ENCODE measurements at places on chromosomes 3 and 15.

DNA sequence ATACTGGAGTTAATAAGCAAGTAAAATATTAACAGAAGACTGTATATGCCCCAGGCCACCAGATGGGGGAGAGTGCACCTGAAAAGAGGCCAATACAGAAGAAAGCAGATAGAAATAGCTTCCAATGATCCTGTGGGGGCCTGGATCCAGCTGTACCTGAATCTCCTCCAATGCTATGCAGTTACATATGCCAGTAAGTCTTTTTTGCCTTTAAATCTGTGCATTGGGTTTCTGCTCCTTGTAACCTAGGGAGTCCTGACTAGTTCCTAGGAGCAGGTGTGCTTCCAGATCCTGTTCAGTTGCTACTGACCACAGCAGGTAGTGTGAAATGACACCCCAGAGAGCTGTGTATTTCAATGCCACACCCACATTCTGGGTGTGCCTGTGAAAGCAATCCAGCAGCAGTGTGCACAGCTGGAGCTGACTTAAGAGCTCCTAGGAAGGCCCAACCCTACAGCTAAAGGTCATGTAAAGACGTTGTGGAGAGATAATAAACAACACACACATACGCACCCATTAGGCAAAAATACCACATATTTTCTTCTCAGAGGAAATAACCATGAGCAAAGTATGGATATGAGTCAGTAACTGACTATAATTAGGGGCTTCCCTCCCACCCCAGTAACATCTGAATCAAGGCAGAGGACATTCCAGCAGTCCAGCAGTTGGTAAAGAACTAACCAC is 62.2 kb upstream of the AKAP13 start:
- DNase-seq, result no peak

GRCh38 chr3:154904328-154904727 is 175.8 kb upstream of the MME start:
- no peak for DNase-seq

GRCh38 chr15:38438031-38438986 is 15.6 kb upstream of the FAM98B start:
- no peak for DNase-seq

GRCh38 chr3:66010739-66011655 is 27.7 kb downstream of the MAGI1 start:
- no peak for DNase-seq

- DNase-seq, result no peak
Measured at GRCh38 chr15:50260969-50261496, 4.5 kb downstream of the HDC start.

DNA sequence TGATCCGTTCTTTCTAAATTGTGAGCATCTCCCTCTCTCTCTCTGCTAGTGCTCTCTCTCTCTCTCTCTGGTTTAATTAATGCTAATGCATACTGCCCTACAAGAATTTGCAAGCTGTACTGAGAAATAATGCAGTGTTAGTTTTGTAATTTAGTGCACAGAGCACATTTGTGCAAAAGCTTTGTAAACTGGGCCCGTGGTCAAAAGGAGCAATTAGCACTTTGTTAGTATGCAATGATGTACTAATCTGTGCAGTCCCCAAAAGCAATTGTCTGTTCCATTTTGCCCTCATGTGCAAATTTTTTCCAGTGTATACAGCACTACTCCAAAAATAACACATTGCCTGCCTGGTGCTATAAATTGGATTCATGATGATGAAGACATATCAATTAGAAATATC is 184.6 kb upstream of the CMC1 start:
- DNase-seq, result no peak

DNA sequence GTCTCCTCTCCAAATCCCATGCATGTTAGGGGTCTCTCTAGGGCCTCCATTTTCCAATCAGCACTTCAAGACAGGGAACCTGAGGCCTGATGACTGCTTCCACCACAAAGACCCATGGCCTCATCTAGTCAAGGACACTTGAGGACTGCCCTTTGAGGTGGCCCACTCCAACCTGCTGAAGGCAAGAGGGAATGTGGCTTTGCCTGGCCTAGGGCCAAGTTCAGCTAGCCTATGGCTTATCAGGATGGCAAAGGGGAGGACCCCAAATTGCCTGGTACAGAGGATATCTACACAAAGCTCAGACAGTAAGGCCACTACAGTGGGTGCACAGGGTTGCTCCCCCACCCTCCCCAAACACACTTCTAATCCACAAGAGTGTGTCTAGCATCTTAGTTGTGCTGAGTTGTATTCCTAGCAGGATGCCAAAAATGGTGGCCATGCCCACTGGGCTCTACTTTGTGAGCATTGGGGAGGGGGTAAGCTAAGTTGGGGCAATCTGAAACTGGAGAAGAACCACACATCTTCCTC is 10.0 kb upstream of the GRAMD2A start:
- no peak for DNase-seq

DNA sequence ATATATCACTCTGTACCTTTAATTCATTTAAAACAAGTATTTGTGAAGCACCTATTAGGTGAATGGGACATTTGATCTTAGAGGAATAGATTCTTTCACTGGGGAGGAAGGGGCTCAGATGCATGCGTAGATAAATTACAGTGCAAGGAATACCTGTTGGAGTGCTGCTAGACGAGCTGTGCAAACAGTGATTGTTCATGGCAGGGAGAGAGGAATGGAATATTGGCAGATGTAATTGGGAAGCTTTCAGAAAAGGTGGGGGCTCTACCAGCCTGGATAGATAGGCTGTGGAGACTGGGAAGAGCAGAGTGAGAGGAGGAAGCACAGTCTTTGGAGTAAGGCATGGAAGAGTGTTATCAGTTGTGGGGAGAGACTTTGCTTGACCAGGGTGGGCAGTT is 116.8 kb downstream of the AKAP13 start:
- no peak for DNase-seq

GRCh38 chr3:43378066-43378935 is 92.0 kb downstream of the SNRK start:
- DNase-seq, result peak; percentile 52

DNA sequence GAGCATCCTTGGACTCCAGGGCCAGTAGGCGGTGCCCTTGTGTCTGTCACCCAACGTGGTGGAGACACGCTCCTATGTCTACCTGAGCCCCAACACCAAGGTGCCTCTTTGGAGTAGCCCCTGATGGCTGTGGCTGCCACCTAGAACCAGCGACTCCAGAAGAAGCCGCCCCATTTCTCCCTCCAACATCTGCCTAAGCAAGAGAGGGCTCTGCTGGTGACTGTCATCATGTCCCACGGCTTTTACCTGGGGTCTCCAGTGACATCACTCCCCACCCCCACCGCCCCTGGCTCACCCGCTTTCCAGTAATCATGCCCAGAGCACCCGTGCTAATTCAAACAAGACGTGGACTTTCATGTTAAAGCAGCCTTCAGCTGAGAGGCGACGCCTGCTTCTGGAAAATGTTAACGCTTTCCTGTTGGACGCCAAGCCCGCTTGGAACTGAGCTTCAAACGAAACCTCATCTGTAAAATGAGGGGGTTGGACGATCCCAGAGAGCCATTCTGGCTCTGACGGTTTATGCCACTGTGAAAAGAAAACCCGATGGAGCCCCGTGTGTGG is 57.0 kb downstream of the ISG20 start:
- no peak for DNase-seq

DNA sequence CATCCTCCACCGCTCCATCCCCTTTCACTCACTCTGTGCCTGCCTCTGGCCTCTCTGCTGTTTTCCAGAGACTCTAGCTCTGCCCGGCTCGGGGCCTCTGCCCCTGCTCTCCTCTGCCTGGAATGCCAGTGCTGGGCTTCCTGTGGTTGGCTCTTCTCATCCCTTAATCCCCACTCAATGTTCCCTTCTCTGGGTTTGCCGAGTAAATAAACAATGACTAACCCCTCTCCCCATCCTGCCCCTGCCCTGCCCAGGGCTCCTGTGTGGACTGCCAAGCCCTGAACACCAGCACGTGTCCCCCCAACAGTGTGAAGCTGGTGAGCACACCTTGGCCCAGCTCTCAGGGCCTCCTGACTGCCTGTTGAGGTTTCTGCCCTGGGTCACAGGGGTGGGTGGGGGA is 12.2 kb downstream of the STAB1 start:
- DNase-seq, result no peak

GRCh38 chr3:73114711-73115110 is 53.3 kb downstream of the EBLN2 start:
- DNase-seq, result no peak

DNA sequence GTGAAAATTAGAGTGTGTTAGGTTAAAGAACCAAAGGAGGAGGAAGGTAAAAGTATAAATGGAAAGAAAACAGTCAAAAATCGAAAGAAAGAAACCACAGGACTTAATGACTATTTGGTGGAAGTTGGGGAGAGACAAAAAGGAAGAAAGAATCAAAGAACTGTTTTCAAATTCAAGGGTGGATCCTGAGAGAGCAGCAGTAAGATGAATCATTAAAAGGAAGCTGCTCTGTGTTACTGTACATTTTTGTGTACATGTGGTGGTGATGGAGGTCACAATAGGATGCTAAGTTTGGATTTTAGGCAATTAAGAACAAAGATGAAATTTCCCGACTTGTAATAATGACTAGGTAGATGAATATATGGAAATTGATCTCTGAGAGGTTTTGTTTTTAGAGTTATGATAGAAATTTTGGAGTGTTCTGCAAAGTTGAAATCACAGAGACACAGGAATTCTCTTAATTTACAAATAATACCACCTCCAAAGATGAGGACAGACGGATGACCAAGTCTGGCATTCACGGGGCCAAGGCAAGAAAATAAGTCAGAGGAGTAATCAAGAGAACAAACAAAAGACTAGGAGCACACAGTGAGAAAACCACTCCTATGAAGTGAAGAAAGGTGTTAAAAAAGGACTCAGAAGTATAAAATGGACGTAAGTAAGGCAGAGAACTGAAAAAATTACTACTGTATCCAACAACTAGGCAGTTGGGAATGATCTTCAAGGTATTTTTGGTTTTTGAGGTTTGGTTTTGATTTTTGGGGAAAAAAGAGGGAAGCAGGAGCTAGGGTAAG is 7.1 kb downstream of the DHX36 start:
- no peak for DNase-seq

GRCh38 chr3:180252683-180253082 is 215.9 kb upstream of the PEX5L start:
- DNase-seq, result no peak

DNA sequence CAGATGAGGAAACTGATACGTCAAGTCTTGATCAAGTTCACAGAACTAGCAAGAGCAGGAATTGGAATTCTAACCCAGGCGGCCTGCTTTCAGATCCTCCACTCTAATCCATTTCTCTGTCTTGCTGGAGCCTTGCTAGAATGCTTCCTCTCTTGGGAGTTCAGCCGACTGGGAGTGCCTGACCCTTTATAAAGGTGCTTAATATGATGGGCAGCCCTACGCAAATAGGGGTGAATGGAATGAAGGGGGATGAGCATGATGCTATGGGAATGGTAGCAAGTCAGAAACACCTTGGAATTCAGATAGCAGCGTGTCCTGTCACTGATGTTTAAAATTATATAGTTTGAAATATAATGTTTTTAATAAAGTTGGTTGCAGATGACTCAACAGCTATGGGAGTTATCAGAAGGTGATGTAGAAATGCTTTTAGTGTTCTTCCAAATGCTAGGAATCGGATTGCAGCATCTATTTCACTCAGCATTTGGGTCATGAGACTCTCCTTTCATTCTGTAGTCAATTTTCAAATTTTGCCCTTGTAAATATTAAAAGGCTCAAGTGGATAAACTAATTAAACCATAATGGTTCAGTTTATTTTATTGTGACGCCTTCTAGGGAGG is 150.7 kb downstream of the FNDC3B start:
- DNase-seq, result no peak

DNA sequence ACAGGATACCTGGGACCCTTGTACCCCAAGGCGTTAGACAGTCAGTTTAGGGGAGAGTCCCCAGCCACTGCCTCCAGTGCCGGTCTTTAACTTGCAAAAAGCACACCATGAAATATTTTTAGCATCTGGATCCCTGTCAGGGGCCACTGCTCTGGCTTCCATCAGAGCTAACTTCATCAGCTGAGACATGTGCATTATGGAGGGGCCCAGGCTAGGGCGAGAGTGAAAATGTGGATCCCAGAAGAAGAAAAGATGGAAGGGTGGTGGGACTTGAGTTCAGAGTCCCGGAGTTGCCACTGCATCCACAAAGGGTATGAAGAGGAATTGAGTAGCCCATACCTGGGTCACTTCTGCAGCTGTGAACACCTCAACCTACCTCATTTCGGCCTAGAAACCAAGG is 23.5 kb upstream of the SPATA12 start:
- no peak for DNase-seq

DNA sequence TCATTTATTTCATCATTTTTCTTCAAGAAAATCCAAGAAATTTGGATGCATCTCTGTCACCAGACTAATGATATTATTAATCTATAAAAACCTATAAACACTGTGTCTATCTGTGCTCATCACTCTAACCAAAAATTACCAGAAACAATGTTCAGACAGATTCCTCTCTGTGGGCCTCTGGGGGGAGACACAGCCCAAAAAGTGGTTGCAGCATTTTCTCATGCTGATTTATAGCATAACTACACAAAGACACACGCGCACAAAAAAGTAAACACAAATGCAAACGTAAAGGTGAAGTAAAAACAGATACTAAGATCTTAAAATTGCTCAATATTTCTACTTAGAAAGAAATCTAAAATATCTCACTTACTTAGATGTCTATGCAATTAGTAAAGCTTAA is 976.0 kb downstream of the GBE1 start:
- no peak for DNase-seq

- no peak for DNase-seq
Measured at GRCh38 chr3:7254251-7254650, 393.3 kb downstream of the GRM7 start.

DNA sequence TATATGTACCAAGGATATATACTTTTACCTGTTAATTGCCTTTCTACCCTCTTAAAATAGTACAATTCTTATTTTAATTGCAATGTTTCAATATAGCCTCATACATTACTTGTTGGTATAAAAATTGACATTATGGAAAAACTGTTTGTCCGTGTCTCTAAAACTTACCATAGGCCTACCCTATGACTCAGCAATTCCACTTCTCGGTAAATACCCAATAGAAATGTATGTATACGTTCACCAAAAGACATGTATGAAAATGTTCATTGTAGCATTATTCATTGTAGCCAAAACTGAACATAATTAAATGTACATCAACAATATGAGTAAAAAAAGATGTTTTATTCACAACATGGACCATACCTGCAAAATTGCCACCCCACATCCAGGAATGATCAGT is 679.2 kb upstream of the UBE2E2 start:
- no peak for DNase-seq

DNA sequence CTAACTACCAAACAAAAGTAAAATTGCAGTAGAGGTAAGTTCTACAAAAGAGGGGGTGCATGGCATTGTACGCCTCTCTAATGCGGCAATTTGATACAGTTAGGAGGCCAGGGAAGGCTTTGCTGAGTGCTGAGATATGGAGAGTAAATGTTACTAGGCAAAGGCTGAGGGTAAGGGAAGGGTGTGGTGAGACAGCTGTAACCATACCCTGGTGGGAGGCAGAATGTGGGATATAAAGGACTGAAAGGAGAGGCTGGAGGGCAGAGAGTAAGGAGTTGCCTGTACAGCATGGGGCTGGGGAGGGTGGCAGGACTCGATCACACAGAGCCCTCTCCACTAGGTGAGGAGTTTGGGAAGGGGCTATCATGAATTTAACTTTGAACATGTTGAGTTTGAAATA is 106.3 kb downstream of the PDCD6IP start:
- DNase-seq, result no peak

All from stimulated activated CD4-positive, alpha-beta T cell treated with anti-CD3 and anti-CD28 coated beads, Interleukin-15, amount 100 ng/mL, for 48 hours (primary cell).